T-helper 17 cell (primary cell): ENCODE measurements at places on chromosomes 7 and 10.

DNA sequence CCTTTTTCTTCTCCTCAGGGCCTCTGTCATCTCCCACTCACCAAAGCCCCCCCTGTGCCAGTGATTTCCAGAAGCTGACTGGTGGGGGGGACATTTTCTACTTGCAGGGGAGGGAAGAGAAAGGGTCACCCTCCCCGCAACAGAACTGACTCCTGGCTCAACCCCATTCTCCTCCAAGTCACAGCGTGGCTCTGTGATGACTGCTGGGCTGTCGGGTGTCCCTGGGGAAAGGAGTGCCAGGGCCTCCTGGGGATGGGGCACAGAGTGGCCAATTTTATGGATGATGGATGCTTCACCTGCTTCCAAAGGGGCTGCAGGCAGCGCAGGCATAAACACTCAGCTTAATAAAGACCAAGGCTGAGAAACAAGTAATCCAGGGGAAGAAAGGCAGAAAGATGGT lies 523.0 kb downstream of the PTPRN2 start:
- DNase-seq: no peak

GRCh38 chr10:33306126-33306525 lies 28.3 kb downstream of the NRP1 start:
- no peak for DNase-seq

DNA sequence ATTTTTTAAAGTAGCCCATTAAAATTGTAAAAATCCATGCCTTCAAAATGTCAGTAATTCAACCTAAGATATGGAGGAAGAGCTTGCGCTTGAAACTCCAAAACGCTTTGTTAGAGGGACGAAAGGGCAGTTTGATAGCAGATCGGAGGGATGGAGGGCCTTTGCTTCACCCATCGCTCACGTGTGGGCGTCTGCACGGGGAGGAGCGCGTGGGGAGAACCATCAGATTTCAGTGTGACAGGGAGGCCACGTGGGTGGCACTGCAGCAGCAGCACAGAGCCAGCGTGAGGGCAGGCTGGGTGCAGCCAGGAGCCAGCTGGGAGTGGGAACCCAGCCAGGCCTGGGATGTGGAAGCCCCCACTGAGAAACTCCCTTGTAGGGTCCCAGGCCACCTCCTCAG lies 325.5 kb downstream of the PAXIP1 start:
- no peak for DNase-seq

GRCh38 chr10:72001033-72001395 lies 36.8 kb downstream of the CHST3 start:
- DNase-seq: no peak
